CD4-positive, alpha-beta T cell treated with Interleukin-21 for 1 hour (primary cell): ENCODE measurements at places on chromosomes 5 and 9.

DNA sequence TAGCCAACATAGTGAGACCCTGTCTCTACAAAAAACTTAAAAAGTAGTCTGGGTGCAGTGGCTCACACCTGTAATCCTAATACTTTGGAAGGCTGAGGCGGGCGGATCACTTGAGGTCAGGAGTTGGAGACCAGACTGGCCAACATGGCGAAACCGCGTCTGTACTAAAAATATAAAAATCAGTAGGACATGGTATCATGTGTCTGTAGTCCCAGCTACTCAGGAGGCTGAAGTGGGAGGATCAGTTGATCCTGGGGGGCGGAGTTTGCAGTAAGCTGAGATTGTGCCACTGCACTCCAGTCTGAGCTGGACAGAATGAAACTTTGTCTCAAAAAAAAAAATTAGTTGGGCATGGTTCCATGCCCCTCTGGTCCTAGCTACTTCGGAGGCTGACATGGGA is 57.9 kb upstream of the MIER3 start:
- no peak for DNase-seq

DNA sequence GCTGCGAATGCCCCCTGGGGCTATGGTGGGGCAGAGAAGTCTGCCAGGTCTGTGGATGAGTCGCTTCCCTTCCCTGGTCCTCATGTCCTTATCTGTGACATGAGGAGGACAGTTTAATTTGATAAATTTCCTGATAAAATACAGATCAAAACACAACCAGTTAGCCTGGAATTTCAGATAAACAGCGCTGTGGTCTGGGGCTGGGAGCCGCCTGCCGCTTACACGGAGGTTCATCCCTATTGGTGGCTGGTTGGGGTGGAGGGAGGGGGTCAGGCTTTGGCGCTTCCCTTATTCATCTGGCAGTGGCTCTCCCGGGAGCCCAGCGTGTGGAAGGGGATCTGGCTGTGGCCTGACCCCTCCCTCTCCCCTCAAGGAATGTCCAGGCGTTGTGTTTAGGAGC is 17.9 kb downstream of the CRB2 start:
- DNase-seq, result no peak

GRCh38 chr5:65017636-65018035 is 248.9 kb downstream of the CWC27 start:
- DNase-seq, result no peak

- no peak for DNase-seq
These were observed 18.4 kb upstream of the IQGAP2 start for GRCh38 chr5:76384705-76385104.

GRCh38 chr5:137113161-137113560 is 386.0 kb downstream of the SPOCK1 start:
- DNase-seq, result no peak

GRCh38 chr5:90344689-90345088 is 64.9 kb downstream of the CETN3 start:
- no peak for DNase-seq

GRCh38 chr9:71885467-71885866 is 25.5 kb downstream of the ABHD17B start:
- DNase-seq, result no peak

DNA sequence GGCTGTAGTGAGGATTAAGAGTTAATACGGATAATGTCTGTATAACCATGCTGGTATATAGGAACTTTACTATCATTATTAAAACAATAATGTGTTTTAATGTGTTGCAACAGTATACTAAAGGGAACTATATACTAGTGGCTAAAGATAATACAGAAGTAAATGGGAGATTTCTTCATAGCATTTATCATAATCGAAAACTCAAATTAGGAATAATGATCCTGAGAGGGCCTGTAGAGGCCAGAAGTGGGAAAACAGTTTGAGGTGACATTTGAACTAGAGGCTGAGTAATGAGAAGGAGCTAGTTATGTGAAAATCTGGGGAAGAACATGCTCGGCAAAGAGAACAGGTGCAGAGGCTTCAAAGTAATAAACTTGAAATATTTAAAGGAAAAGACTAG is 2.9 kb downstream of the TCERG1 start:
- DNase-seq, result no peak

DNA sequence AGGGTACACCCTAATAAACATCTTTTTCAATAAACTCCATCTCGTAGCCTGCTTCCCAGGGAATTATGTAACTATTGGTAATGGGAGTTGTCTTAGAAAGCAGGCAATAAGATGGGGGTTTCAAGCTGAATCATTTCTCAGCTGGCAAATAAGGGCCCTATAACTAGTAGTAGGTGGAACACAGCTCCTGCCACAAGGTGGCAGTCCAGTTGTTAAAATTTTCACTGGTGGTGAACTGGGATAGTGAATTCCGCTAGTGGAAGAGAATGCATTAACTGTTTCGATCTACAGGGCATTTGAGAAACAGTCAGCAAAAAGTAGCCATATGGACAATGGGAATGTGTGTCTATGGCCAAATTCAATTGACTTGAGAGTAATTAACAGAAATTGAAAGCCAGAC is 27.7 kb downstream of the PCDHB15 start:
- no peak for DNase-seq

DNA sequence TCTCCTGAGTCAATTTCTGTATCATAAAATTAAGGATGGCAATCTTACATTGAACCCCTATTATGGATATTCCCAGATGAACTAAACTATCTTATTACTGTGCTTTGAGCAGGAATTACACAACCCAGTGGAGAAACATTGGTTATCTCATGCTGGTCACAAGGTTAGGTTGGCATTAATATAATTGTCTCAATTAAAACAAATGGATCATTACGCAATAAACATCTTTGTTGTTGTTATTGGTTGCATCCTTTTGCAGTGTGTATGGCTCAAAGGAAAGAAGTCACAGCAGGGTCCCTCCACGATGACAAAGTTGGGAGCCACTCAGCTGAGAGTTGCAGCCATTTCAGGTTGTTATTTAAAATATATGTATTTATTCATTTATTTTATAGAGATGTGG is 297.0 kb upstream of the KLF4 start:
- DNase-seq, result no peak

DNA sequence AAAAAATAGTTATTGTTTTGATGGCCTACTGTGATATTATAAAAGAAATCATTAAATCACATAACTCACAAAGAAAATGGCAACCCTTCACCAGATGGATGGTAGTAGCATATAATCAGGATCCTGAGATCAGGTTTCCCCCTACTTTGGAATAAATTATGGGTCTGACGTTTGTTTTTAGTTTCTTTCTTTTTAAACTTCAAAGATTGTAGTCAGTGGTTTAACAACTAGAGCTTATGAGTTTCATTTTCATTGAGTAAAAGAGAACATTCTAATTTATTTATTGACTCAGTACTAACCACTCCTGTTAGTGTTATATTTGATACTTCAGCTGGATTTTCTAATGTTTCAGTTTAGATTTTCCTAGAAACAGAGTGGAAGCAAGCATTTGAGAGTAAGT is 218.0 kb upstream of the PCSK5 start:
- no peak for DNase-seq

DNA sequence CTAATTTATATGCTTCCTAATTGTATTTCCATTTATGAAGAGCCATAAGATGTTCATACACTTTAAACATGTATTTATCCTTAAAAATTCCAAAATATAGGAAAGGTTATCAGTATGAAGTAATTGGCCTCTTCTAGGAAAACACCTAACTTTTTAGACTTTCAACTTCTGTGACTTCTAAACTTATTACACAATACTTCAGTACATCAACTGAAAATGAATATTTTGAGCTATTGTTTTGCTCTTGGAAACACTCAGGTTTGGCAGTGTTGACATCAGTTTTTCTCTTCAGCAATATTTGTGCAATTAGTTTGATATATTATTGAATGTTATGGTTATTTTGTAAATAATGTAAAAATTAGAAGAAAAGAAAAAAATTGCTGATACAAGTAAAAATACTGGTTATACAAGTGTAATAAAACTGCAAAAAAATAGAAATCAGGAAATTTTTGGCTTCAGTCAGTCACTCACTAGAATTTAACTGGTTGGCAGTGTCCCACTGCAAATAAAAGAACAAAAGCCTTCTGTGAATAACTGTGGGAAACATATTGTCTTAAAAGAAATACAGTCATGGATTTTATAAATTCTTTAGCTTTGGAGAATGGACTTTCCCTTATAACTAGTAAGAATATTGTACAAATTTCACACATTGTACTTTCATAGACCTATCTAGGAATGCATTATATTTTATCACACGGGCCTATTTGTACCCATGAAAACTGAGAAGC is 635.9 kb downstream of the TLE1 start:
- no peak for DNase-seq

DNA sequence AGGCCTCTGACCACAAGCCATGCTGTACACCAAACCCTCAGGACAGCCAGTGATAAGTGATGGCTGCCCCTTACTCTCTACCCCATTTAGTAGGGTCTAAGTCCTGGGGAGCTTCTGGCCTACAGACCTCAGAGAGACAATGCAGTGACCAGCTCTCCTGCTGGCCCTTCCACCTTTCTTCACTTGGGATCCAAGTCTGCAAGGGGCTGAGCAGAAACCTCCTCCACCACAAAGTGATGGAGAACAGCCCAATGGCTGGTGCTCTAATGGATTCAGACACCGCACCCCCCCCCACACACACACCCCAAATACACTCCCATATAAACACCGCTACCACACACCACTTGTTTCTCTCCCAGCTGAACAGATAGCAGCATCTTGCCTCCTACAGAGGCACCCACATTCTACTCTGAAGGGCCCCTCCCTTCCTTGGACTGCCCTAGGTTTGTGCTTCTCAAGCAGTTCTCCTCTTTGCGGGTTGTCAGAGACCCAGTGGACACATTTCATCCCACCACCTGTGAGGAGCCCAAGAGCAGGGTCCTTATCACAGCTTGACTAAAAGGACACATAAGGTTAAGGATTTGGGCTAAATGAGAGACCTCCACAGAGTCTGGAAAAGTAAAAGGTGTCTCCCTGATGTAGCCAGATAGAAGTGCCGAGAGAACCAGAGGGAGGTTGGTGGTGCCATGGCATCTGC is 1.3 kb upstream of the PDLIM4 start:
- no peak for DNase-seq

GRCh38 chr9:100150214-100150613 is 51.2 kb downstream of the INVS start:
- DNase-seq, result no peak

- no peak for DNase-seq
These were observed 387.9 kb downstream of the DEPDC1B start for GRCh38 chr5:60312098-60312497.

DNA sequence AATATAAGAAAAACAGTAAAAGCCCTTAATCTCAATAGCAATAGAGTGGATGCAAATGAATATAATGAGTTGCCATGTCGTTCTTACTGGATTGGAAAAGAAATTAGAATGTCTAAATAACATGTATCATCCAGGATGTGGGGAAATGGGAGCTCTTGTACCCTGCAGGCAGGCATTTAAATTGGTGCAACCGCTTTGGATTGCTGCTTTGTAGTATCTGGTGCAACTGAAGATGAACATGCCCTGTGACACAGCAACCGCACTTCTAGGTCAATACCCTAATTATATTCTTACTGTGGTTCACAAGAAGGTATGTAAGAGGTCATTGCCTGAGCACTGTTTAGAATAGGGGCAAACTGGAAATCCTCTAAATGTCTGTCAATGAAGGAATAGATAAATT is 18.9 kb downstream of the MRPS30 start:
- no peak for DNase-seq

GRCh38 chr5:171524466-171524865 is 105.0 kb downstream of the FGF18 start:
- DNase-seq, result no peak

DNA sequence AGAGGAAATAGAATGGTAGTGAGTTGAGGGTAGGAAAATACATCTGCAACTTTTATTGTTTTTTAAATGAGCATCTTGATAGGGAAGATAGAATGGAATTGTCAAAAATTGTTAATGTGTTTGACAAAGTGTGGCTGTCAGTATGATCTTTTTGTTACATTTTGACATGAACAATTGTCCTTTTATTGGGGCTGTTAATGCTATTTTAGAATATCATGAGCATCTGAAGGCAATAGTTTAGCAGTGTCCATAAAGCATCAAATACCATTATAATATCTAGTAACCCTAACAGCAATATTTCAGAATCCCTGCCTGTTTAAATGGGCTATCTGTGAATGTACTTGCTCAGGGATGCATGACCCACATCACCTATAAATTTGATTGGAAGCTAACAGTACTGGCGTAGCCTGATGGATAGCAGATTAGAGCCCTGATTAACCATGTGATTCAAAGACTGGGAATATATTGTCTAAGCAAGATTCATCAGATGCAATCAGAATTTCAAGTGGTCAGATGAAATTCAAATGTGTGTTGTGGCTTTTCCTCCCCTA is 37.8 kb downstream of the TLE4 start:
- DNase-seq, result no peak

- DNase-seq, result no peak
These were observed 305.4 kb upstream of the IRX2 start for GRCh38 chr5:3056866-3057265.

DNA sequence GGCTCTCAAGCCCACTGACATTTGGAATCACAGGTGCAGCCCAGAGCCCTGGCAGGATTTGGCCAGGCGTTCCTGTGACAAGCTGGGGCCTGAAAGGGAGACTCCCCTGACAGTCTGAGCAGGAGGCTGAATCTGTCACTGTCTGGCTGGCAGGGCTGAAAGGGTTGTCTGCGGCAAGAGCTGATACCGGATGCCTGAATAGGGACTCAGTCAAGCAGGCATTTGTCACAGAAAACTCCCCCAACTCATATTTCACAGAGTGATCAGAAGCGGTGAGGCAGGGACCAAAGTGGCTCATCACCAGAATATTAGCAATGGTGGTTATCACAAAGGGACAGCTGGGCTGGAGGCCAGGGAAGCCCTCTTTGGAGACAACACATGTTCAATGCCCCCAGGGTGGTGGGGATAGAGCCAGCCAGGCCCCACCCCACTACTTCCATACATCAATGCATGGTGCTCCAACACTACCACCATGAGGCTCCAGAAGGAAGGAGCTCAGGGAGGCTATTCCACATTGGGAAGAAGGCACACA is 295.5 kb downstream of the DTWD2 start:
- DNase-seq, result no peak

GRCh38 chr5:73044546-73044945 is 75.8 kb upstream of the TMEM171 start:
- no peak for DNase-seq
